ENCODE measurements at places on chromosomes 12 and 14.

GRCh38 chr12:42706321-42706720, 116.8 kb upstream of the PRICKLE1 start:
- no peak for DNase-seq

DNA sequence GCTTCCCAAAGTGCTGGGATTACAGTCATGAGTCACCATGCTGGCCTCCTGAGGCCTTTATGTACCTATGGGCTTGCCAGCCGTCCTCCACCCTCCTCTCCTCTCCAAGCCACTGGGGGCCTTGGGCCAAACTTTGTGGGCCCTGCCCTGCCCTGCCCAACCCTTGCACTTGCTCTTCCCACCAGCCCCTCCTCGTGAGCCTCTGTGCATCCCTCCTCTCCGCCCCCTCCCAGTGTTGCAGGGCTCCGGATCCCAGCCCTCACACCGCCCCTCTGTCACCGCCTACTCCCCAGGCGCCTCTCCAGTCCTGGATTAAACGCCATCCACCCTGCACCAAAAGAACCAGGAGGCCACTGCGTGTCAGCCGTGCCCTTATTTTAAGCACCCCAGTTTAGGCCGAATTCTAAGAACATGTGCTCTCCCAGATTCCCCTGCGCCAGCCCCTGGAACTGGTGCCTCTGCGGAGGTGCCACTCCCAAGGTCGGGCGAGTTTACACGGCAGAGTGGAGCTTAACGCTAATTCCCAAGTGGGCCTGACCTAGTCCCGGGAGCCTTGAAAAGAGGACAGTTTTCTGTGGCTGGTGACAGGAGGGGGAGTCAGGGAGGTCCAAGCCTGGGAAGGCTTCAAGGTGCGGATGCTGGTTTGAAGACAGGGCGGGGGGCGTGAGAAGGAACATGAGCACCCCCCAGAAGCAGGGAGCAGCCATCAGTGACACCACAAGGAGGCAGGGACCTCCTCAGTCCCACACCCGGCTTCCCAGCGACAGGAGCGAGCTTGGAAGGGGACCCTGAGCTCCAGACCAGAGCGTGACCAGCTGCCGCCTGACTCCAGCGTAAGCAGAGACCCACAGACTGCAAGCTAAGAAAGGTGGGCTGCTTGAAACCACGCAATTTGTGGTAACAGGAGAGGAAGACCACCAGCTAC, 21.2 kb upstream of the CDCA4 start:
- DNase-seq = no peak

DNA sequence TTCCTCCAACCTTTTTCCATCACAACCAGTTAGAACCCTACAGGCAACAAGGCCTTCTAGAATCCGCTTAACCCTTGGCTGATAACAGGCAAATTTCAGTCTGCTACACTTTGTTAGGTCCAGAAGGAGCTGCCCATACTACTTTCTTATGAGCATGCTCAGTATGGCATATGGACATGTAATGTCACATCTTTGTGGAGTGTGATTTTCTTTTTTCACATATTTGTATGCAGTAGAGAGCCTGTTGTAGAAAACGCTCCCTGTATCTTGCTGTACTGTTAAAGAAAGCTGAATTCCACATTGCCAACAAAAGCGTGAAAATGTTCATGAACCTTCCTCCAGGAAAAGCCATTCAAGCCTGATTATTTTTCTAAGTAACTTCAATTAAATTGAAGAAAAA, 196.5 kb downstream of the SLC41A2 start:
- no peak for DNase-seq

DNA sequence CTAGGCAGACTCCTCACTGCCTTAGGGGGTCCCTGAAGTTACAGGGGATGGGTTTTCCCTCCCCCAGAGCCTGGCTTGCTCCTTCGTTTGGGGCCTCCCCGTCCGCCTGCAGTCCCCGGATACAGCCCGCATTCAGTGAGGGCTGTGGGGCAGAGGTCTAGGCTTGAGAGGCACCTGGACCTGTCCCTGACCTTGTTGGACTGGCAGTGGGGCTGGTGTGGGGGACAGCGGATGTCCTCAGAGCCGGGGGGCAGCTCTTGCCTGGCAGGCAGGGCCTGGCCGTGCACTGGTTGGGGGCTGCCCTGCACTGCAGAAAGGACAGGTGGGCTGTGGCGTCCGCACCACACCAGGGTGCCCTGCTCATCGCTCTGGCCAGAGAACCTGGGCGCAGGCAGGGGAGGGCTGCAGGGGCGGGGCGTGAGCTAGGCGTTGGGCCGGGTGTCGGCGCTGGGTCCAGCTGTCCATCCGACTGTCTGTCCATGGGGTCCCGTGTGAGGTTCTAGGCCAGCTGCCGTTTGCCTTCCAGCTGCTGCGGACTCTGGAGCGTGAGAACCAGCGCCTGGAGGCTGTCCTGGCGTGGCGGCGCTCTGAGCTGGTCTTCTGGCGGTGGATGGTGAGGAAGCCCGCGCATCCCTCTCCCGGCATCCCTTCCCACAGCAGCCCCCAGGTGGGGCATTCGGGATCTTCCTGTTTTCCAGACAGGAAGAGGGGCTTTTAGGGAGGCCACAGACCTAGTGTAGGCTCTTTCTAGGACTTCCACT, 6.0 kb downstream of the TEDC1 start:
- no peak for DNase-seq

- no peak for DNase-seq
These were observed 251.5 kb upstream of the LMO3 start for GRCh38 chr12:16857456-16857923.

DNA sequence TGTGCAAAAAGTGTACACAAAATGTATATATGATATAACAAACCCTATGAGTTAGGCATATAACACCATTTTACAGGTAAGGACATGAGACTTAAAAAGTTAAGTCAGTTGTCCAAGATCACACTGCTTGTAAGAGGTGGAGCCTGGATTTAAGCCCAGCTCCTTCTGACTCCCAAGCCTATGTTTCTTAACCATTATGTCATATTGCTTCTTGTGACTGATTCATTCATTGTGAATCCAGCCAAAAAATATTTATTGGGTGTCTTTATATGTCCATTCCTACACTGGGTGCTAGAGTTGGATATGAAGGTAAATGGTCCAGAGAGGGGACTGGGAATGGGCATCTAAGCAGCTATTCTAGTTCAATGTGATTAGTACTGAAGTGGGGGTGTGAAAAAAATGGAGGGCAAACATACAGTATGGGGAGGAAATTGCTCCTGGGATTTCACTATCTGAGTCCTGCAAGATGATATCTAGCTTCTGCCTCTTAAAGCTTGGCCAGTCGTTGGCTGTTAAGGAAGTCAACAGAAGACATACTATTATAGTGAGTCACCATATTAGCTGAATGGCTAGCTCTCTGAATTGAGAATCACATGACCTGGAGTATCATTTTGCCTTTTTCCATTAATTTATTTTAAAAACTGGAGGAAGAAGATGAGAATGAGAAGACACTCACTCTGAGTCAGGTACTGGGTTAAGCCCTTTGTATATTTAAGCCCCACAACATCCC, 28.8 kb downstream of the PAX9 start:
- no peak for DNase-seq

GRCh38 chr14:77570706-77571268, 45.6 kb downstream of the SPTLC2 start:
- no peak for DNase-seq

DNA sequence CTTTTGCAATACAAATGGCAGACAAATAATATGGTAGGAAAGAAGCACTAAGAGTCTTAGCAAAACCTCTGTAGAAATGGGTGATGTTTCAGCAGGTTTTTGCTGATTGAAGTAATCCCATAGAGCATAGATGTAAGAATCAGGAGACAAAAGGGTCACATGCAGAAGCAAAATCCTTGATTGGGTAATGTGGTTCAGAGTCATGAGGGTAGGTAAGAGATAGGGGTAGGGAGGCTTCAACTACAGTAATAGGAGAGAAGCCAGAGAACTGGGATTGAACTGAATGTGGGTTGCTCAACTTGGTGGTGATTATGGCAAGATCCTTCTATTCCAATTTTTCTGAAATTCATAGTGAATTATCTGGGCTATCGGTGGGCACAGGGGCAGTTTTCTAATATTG, 5.0 kb downstream of the PRB3 start:
- no peak for DNase-seq

- peak; percentile 75 for DNase-seq
These were observed 31.5 kb downstream of the TMEM63C start for GRCh38 chr14:77212943-77213678.

DNA sequence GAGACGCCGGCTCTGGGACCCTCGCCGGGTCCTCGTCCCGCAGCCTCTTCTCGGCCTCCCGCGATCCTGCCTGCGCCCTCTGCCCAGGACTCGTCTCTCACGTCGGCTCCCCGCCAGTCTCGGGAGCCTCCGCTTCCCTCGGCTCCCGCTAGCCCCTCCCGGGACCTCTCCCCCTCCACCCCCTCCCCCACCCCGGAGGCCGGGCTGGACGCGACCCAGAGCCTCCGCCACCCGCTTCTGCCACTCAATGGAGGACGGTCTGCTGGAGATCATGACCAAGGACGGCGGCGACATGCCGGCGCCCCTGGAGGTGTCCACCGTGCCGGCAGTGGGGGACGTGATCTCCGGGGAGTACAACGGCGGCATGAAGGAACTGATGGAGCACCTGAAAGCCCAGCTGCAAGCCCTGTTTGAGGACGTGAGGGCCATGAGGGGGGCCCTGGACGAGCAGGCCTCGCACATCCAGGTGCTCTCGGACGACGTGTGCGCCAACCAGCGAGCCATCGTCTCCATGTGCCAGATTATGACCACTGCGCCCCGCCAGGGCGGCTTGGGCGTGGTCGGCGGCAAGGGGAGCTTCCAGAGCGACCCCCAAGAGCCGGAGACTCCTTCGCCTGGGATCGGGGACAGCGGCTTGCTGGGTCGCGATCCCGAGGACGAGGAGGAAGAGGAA, 568 bp downstream of the CCDC184 start:
- no peak for DNase-seq

DNA sequence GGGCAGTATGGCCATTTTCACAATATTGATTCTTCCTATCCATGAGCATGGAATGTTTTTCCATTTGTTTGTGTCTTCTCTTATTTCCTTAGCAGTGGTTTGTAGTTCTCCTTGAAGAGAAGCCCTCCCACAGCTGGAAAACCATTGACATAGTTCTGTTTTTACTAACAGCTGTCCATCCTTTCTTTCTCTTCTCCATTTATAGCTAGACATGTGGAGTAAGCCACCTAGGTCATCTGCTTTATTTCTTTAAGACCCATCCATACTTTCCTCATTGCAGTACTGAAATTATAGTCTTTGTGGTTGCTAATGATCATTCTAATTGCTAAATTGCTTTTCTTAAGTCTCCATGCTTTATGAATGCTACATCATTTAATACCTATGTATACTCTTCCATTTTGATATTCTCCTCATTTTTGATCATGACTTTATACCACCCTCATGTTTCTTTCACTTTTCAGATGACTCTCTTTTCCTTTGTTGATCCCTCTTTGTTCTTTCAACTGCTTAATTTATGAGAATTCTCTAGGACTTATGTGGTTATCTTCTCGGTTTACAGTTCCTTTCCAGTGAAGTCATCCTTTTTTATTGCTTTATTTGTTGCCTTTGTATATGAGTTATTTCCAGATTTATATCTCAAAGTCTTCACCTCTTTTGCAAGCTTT, 114.2 kb downstream of the PCNX1 start:
- DNase-seq = no peak

GRCh38 chr14:100439781-100440180, 116.6 kb downstream of the SLC25A47 start:
- DNase-seq = no peak

DNA sequence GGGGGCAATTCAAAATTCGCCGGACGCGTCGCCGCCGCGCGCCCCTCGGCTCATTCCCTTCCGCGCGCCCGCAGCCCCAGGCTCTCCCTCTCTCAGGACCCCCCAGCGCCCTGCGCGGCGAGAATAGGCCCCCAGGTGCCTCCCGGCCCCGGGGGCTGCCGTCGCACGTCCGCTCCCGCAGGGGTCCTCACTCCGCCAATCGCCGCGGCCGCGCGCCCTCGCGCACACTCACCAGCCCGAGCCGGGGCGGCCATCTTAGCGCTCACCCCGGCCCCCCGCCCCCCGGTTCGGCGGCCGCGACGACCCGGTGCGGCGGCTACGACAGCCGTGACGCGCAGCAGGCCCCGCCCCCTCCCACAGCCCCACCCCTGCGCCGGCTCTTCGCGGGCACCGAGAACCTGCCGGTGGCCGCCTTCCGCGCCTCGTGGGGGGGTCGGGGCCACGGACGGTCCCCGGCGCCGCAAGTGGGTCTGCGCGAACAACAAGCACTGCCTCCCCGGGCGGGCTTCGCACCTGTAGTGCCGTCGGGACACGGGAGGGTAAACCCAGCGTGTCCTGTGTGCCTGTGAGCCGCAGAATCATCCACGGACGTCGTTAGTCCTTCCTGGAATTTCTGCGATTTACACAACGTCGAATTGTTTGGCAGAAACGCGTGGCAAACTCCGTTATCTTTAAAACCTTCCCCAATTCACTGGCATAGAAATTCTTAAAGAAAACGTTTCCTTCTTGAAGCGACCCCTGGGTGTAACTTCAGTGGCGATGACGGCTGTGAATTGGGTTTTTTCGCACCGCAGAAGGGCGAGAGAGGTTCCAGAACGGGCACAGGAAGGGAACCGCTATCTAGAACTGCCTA, 2.5 kb downstream of the USP44 start:
- DNase-seq = peak; percentile 30

- no peak for DNase-seq
These were observed 27.5 kb downstream of the CCDC91 start for GRCh38 chr12:28217805-28218204.

GRCh38 chr14:59936145-59936544, 16.2 kb downstream of the LRRC9 start:
- DNase-seq = no peak

GRCh38 chr14:99316281-99317163, 44.5 kb upstream of the BCL11B start:
- DNase-seq = no peak

DNA sequence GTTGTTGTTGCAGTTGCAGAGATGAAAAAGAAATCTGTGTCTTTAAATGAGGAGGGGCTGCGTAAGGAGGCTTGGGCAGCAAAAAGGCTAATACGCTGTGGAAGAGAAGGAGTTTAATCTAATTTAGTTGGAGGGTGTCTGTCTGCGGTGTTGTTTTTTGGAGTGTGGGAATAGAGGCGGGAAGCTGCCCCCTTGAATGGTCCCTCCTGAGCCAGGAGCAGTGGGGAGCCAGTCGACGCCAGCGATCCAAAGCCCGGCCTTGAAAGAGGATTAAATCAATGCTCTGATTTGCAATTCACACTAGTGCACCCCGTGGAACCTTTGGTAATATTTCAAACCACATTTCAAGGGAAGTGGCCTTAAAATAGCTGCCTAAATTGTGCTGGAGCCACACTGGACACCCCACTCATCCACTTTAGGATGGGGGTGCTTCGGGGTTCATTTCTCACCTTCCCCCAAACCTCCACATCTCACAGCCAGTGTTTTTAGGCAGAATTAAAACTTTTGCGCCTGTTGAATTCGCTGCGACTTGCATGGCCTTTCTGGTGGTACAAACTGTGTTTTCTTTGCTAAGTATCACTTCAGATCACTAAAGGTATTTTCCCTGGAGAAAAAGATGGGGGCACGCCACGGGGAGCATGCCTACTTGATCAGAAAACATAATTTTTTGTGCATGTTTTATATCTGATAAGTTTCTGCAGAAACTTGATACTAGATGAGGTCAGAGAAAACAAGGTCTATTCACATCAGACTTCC, 4.1 kb upstream of the FZD10 start:
- DNase-seq = no peak
